AML-193 (cell line): ENCODE measurements at places on chromosomes 1 and 21.

- no peak for DNase-seq
Observed at GRCh38 chr1:226867461-226868054, 2.9 kb upstream of the PSEN2 start.

DNA sequence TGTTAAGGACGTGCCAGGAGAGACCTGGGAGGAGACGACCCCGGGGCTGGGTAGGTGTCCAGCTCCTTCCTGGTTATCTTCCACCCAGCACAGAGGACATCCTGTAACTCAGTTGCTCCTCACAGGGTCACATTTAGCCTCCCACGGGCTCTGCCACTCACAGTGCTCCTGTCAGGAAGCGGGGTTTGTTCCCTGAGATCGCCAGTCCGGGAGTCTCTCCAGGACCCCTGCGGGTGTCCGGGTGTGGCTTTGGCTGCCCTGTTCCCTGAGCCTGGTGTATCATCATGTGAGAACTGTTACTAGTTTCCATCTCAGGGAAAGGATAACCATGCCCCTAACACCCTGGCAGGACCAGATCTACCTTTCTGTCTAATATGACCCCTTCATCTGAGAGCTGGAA lies 158.2 kb upstream of the RUNX1 start:
- DNase-seq, result no peak

GRCh38 chr1:101301446-101302057 lies 64.7 kb downstream of the S1PR1 start:
- no peak for DNase-seq

DNA sequence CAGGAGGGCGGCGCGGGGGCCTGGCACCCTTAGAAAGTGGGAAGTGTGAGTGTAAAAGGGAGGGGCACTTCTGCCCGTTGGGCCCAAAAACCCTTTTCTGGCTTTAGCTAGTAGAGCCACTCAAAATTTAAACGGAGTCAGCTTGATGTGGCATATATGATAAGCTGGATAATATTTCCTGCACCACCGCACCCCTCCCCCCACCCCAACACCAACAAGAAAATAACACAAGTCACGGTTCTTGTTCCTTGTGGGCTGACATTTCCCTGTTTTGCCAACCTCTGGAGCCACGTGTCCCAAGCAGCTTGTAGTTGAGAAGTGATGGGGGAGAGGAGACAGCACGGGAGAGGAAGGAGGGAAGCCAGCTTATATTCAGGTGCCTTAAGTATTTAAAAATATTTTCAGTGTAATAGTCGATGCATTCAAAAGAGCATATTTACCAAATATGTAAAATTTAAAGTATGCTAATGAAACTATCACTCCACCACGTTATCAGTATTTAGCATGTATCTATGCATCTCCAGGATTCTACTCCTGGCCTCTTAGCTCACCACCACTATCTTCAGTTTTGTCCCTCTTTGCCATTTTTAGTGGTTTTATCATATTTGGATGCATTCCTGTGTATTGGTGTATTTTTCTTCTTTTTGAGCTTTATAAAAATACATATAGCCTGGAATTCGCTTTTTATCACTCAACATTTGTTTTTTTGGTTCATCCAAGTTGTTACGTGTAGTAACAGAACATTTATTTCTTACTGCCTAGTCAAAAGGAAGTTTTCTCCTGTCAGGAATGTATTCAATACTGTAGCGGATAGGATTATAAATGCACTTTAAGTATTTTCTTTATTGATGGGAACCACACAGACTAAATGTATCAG lies 773 bp upstream of the DDX59 start:
- peak; percentile 74 for DNase-seq

- no peak for DNase-seq
Observed at GRCh38 chr1:204077979-204078696, 5.2 kb downstream of the SOX13 start.

DNA sequence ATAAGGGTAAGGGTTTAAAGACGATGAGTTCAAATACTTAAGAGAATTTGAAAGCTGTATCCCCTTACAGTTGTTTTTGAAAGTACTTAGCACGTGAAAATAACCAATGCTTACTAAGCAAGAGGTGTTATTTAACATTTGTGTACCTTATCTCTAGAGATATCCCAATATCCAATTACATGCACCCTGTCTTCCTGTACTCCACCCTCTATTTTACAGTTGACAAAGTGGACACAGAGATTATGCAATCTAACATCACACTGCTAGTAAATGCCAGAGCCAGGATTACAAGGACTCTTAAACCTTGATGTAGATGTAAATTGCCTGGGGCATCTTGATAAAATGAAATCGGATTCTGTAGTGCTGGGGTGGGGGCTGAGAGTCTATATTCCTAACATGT lies 72.0 kb downstream of the GDAP2 start:
- DNase-seq, result no peak

DNA sequence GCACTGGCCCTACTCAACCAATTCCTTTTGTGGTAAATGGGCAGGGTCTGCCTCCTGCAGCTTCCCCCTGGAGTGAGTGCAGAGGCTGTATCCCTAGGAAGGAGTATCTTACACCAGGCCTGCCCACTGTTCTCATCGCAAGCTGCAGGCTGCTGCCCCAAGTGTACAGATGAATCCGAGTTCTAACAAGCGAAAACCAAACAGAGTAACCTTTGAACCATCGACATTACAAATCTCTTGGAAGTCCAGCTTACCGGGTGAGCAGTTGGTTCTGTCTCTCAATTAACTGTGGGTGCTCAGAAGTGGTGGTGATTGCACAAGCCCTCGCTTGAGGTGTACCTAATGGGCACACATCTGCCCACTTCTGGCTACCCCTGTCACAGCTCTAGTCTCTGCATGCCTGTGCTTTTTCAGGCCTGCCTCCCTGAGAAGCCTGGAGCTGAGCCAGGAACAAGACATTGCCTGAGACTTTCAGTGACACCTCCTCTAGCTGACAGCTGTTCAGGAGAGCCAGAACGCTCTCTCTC lies 22.7 kb downstream of the INAVA start:
- DNase-seq, result no peak

DNA sequence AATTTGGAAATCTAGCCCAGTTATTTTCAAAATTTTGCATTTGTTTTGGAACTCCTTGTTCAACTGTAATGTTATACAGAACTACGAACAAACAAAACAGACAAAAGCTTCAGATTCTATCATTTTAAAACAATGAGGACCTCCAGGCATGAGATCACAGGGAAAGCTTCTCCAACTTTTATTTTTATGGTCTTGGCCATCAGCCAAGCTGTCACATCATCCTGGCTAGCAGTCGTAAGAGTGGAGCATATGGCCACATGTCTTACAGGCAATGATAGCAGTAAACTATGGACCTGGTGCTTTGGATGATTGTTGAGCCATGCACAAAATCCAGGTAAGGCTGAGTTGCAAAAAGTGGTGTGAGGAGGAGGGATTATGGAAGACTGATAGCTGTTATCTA lies 299.6 kb downstream of the LMX1A start:
- DNase-seq, result no peak

- no peak for DNase-seq
Observed at GRCh38 chr1:65921446-65921845, 128.8 kb downstream of the PDE4B start.

- DNase-seq, result no peak
Observed at GRCh38 chr21:24418671-24419070, 1188.6 kb downstream of the MRPL39 start.

DNA sequence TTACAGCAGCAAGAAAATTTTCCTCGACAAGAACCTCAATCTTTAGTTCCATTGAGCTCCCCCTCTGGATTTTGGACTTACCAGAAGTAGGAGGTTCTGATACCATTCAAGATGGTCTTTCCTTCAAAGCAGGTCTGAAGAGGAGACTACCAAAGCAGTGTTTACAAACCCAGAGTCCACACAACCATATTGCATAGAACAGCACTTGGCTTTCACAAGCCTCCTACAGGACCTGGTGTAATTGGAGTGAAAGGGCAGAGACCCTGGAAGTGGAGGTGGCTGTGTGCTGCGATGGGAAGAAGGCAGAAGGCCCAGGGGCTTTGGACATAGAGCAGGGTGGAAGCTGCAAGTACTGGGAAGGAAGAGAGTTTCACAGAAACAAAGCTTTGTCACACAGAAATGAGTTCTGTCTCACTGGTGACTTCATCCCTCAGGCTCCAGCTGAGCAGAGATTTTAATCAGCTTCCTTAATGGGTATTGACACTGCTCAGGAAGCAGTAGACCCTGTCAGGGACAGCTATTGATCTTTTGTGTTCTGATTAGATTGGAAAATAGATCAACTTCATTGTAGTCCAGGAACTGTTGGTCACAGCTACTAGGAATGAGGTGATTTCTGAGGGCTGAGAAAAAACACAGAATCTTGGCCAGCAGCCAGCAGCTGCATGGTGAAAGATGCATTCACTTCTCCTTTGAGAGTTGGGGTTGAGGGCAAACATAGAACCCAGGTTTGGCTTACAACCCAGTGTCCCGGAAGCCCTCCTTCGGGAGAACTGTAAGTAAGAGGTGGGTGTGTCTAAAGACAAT lies 124.0 kb downstream of the SYT2 start:
- peak; percentile 3 for DNase-seq

- DNase-seq, result no peak
Observed at GRCh38 chr1:185566995-185567394, 167.2 kb upstream of the HMCN1 start.

GRCh38 chr1:150008699-150009098 lies 1.8 kb downstream of the OTUD7B start:
- no peak for DNase-seq

- no peak for DNase-seq
Observed at GRCh38 chr1:8382051-8382505, 64.2 kb downstream of the SLC45A1 start.

- DNase-seq, result no peak
Observed at GRCh38 chr1:201748335-201748734, 80.6 kb upstream of the IPO9 start.

DNA sequence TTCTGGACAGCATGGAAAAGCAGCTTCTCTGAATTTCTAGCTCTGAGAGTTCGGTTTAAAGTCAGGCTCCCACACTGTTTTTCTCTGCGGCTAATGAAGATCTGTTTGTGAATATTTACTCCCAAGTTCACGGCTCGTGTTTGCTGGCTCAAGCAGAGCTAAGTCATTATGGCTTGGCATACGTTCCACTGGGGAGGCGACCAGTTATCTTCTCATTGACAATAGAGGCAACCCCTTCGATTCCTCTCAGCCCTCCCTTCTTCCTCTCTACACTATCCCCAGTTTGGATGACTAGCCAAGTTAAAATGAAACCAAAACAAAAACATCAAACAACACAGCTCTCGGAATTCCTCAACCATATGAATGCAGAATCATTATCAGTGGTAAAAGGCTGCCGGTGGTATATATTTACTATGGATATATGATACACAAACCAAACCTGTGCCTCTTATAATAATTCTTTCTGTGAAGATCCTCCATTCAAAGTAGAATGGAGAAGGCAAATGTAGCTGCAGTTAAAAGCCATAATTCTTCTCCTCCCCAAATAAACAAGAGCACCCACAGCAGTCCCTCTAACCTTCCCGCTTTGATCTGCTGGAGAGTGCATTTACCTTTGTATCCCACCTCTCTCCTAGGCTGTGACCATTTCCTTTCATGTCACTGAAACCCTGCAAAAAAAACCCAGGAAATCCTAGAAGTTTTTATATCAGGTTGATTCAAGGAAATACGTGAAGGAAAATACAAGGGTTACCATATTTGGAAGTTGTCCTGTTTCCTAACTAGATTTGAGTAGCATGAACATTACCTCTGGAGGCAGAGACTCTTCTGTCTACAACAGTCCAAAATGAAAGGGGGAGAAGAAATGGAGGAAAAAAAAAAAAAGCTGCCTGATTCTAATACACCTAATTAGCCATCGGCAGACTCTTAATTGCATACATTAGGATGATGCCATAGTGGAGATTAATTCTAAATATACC lies 108.3 kb upstream of the USH2A start:
- DNase-seq, result no peak

GRCh38 chr1:231039161-231040018 lies 664 bp downstream of the FAM89A start:
- DNase-seq, result peak; percentile 16

DNA sequence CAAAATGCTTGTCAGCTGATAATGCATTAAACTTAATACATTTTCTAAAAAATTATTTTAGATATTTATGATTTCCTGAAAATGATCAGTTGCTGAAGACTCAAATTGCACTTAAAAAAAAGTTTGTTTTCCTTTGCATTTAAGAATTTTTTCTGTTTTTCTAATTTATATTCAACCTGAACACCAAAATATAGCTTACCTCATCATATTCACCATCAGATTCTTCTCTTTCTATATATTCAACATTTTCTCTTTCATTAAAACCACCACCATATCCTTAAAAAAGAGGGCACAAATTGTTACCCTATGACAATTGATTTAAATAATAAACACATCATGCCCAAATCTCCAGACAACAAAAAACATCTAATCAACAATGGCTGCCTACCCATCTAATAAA lies 8.6 kb downstream of the ZRANB2 start:
- DNase-seq, result no peak

DNA sequence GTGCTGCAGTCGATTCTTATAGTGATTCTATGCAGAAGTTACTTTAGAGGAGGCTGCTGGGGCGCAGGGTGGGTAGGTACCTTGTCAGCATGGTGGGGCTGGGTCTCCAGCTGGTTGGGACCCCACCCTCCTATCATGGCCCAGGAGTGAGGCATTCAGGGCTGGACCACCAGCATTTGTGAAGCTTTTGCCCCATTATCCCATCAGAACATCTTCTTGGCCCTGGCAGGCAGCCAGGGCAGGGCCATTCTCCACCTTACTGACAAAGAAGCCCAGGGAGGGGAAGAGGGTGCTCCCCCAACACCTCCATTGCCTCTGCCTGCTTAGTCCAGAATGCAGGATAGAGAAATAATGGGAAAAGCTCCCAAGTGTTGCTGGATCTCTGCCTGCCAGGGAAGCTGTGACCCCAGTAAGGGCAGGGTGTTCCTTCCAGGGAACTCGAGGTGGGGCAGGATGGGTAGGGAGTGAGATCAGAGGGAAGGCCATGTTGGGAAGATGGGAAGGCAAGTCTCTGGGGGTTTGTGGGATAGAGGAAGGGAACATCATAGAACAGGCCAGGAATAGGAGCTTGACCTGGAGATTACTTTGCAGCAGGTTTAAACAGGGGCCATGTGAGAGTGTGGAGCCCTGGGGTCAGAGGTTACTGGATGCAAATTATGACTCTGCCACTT lies 16.2 kb upstream of the SLC2A1 start:
- DNase-seq, result no peak

GRCh38 chr1:86582161-86582560 lies 35.3 kb downstream of the CLCA4 start:
- no peak for DNase-seq

- peak; percentile 27 for DNase-seq
Observed at GRCh38 chr1:56584910-56585528, 5.7 kb upstream of the PLPP3 start.
